ENCODE measurements at places on chromosomes 6 and 20.

GRCh38 chr6:47203266-47203937 is 106.3 kb downstream of the TNFRSF21 start:
- DNase-seq, result no peak

DNA sequence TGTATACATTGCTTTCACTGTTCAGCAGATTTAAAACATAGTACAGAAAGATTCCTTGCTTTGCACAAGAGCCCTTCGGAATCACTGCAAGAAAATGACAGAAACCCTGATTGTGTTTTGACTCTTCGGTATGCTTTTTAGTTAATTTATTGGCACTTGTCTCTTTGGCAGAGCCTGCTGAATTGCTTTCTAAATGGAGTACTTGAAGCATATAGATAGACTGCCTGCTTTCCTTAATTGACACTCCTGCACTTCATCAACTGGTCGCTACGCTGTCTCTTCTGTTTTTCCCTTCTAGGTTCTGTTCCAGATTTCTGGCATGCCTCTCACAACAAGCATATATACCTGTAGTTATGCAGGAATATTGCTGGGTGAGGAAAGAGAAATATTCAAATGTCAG is 22.4 kb upstream of the RBM24 start:
- no peak for DNase-seq

GRCh38 chr20:53081916-53082863 is 110.0 kb downstream of the TSHZ2 start:
- DNase-seq, result no peak

GRCh38 chr20:13288357-13288756 is 67.3 kb downstream of the ISM1 start:
- no peak for DNase-seq

DNA sequence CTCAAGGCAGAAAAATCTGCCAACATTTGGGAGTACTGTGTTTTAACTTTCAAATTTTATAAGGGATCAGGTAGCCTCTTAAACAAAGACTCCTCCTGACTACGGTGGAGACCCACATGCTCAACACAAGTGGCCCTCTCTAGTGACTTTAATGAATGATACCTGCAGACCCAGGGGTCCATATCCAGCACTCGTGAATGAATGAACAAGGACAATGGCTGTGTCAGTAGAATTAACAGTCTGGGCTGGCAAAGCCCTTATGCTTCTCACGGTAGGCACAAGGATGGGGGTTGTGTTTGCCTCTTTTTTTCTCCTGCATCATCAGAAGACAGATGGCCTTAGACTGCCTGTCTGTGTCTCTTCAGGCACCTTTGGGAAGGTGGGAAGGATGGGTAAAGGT is 112.6 kb upstream of the TRAF3IP2 start:
- DNase-seq, result no peak

DNA sequence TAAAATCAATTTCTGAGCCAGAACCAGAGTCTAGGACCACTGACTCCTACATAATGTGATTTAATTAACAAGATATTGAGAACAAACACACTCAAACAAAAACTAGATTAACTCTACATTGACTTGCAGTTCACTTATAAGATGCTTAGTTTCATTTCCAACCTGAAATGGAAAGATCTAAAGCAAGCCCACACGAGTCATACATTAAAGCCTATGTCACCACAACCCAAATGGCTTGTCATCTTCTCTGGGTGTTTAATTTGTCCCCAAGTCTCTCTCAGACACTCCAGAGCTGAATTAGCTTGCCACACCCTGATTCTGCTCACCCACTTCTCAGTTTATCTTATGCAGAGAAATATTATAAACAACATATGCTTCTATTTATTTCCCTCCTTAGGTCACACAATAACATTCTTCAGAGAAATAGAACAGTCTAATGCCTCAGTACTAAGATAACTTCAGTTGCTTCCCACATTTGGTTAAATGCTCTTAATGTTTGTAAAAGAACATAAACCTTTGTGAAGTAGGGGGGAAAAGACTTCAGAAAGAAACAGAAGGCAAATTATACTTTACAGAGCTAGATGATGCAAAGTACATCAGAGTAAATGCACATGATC is 8.8 kb upstream of the FBXO30 start:
- DNase-seq, result no peak

- DNase-seq, result no peak
Measured at GRCh38 chr6:70281923-70282311, 21.0 kb downstream of the COL9A1 start.

DNA sequence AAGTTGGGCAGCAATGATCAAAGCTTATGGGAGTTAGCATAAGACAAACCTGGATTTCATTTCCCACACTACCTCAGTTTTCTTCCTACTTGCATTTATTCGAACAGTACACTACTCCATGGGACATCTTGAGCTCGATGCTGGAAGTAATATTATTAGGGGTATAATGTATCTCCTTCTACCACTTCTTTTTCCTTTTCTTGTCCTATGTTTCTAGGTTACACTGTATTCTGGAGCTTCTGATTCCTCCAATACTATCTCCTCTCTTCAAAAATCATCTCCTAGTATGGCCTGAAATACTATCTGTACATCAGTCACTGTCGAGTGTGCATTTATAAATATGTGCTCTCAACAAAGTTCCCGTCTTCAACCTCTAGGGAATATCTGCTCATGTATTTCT is 124.4 kb downstream of the MAP7 start:
- no peak for DNase-seq

DNA sequence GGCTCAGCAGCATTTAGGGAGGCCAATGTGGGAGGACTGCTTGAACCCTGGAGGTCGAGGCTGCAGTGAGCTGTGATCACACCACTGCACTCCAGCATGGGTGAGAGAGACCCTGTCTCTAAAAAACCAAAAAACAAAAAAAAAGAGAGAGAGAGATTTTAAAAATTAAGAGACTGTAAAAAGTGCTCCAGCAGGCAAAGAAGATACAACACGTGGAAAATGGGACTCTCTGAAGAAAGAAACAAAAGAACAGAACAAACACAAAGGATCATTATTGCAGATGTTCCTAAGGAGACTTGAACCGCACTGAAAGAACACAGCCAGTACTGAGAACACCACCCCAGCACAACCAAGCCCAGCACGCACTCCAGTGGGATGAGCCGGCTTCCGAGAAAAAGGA is 74.2 kb downstream of the TAF4 start:
- DNase-seq, result no peak

DNA sequence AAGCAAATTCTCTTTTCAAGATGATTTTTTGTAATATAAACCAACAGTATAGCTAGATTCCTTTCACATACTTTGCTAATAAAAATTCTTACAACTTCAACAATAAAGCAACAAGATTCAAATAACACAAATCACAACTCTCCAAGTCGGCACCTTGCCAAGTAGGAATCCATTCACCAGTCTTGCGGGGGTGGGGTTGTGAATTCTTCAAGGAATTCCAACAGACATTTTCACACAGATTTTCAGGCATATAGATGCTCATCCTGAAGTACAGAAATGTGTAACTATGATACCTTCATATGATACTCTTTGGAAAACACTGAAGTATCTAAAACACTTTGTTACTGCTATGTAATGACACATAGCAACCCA is 36.5 kb downstream of the SCML4 start:
- no peak for DNase-seq

DNA sequence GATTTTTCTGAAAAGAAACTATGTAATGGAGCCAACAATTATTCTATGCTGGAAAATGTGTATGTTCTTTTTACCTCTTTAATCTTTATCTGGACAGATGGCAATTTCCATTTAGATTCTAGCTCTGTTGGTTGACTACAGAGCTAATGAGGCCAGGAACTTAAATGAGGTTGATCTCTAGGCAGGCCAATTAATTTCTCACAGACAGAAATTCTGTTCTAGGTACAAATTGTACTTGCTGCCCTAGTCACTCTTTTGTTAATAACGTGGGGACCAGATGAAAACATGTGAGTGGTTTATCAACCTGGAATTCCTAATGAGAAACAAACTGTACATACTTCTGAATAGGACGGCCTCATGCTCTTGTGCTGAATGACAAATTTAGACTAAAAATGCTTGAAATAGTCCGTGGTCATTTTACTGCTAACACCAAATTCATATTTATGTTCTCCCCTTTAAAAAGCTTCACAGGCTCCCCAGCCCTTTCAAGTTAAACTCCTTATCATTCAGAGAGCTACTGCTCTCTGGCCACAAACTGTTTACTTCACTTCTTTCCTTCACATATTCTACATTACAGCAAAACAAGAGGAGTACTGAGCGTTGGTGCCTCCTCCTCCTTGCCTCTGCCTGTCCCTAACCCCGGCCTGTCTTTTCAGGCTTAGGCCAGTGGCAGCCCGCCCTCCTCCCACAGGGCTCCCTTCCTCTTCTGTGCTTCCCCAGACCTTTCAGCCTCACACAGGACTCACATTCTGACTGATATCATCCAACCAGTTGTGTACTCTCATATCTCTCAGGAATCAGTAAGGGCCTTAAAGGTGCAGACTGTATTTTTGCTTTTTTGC is 41.4 kb downstream of the DTNBP1 start:
- no peak for DNase-seq

DNA sequence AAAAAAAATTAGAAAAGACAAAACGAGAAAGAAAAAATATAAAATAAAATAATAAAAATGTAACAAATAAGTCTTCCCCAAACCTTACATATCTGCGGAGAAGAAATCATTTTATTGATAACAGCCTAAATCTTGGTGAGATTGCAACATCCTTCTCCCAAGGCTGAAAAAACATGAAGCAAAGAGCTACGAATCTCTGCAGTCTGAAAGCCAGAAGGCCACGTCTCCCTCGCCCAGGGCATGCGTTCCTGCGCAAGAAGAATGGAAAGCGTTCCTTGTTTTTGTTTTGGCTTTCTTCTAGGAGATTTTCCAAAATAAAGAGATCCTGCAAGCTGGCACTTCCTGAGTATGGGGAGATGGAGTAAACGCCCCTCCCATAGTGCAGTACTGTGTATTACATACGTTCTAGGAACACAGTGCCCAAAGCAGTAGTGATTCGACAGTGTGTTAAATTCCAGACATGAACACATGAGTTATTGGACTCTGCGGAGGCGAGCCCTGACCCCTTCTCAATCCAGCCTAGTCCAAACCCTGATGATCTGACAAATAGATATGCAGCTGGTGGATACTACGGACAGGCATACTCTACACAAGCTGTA is 126.7 kb upstream of the RREB1 start:
- DNase-seq, result no peak

- DNase-seq, result no peak
Measured at GRCh38 chr20:22808628-22809027, 224.3 kb upstream of the FOXA2 start.

- no peak for DNase-seq
Measured at GRCh38 chr6:95366414-95366813, 210.9 kb upstream of the MANEA start.

GRCh38 chr6:71330501-71330900 is 41.9 kb downstream of the OGFRL1 start:
- DNase-seq, result no peak

DNA sequence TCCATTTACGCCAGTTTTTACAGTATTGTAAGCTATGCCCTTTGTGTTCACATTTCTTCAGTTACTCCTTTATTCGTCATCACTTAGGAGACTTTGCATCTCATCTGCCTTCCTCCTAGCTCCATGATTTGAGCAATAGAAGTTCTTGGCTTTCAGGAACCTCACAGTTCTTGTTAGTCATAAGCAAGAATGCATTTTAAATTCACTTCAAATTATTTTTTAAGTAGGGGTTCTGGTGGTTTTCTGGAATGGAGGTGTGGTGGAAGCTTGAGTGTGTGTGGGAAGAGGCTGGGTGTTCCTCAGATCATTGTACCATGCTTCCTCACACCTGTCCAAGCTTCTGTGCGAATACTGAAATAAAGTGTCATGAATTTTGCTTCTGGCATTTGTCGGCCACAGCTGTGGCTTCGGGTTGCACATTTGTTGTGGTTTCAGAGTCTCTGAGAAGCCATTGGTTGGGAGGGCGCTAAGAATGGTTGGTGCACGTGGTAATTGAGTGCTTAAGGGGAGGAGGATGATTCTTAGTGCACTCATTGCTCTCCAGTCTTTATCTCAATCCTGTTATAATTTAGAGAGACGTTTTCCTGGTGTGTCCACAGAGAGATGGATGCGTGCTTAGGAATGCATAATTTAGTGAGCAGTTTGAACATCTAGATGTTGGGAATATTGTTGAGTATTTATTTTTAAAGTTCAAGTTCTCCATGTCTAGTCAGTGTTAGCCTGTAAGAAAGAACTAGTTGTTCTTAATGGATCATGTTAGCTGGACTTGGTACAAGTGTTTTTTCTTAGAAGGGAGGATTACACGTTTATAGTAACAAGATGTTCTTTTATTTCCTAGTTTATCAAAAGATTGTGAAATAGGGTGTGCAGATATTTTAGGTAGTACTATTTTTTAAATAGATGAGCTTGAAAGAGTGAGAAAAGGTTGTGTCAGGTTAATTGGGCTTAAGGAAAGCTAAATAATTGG is 31.9 kb downstream of the FOXO3 start:
- peak; percentile 36 for DNase-seq

GRCh38 chr6:131146865-131147264 is 11.6 kb downstream of the AKAP7 start:
- DNase-seq, result no peak

GRCh38 chr20:33601861-33602260 is 60.3 kb upstream of the C20orf144 start:
- no peak for DNase-seq

All from activated CD8-positive, alpha-beta memory T cell treated with anti-CD3 and anti-CD28 coated beads, Interleukin-2, amount 50 U/mL, for 4 hours (primary cell).